ENCODE measurements at places on chromosomes 5 and 9.

DNA sequence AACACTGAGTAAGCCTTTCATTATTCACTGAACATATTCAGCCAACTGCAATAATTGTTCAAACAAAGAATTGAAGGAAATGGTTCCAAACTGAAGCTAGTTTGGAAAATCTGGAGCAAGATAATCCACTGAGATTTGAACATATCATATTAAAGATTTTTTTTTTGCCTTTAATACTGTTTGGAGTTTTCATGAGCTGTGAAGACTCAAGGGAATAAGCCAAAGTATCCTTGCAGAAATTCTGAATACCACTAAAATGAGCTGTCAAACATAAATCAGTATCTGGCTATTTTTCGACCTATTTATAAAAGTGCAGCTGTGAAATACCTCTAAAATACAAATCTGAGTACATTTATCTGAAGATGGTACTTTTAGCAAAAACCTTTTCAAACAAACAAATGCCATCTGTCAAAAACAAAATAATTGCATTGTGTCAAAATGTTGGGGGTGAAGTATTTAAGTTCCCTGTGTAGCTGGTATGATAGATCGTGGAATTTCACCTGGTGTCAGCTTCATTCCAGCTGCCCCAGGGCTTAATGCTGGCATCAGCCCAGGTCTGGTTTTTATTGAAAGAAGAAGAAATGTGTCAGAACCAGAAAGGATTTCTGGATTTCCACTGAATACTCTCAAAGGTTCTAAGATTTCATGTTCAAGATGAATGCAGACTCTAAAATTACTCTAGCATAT, 149.0 kb upstream of the GRAMD2B start:
- DNase-seq: no peak

DNA sequence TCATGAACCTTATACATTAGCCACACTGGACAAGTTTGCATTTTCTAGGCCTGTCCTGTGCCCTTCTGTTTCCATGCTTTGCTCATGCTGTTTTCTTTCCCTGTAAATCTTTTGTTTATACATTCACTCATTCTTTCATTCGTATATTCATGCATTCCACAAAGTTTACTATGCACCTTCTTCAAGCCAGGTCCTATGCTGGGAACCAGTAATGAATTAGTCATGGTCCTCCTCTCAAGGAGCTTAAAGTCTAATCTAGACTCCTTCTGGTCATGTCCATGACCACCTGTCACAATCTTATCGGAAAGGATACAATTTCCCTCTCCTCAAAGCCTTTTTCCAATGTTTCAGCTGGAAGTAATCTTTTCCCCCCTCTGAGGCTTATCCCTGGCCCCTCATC, 9.1 kb upstream of the XPA start:
- no peak for DNase-seq

DNA sequence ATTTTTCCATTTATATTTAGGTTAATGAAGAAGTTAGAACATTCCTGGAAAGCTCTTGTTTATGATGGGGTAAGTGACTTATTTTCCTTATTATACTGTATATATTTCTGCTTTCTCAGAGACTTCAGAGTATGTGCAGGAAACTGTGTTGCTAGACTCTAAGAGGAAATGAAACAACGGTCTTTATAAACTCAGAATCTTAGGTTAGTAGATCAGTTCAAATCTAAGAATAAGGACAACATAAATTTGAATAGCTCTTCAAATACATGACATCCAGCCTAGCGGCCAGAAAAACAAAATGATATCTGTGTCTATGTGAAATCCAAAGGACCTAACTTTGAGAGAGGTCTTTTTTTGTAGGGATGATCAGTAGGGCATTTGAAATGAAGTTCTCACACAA, 94.3 kb downstream of the PRKACG start:
- DNase-seq: no peak

DNA sequence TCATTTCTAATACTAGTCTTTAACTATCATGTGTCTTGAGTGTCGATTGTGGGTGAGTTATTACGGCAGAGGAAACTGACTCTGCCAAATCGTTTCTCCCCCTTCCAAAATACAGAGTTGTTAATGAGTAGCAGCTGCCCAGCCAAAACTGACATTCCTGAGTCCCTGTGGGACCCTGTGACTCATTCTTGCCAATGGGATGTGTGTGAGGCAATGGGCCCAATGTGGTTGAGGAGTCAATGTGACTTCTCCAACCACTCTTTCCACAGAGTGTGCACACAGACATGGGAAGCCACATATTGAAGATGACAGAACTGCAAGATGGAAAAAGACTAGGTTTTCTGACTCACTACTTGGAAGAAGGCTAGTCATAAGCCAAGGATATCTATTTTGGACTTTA, 434.7 kb downstream of the DTWD2 start:
- no peak for DNase-seq

- DNase-seq: no peak
Measured at GRCh38 chr5:24635209-24635608, 9.6 kb downstream of the CDH10 start.

DNA sequence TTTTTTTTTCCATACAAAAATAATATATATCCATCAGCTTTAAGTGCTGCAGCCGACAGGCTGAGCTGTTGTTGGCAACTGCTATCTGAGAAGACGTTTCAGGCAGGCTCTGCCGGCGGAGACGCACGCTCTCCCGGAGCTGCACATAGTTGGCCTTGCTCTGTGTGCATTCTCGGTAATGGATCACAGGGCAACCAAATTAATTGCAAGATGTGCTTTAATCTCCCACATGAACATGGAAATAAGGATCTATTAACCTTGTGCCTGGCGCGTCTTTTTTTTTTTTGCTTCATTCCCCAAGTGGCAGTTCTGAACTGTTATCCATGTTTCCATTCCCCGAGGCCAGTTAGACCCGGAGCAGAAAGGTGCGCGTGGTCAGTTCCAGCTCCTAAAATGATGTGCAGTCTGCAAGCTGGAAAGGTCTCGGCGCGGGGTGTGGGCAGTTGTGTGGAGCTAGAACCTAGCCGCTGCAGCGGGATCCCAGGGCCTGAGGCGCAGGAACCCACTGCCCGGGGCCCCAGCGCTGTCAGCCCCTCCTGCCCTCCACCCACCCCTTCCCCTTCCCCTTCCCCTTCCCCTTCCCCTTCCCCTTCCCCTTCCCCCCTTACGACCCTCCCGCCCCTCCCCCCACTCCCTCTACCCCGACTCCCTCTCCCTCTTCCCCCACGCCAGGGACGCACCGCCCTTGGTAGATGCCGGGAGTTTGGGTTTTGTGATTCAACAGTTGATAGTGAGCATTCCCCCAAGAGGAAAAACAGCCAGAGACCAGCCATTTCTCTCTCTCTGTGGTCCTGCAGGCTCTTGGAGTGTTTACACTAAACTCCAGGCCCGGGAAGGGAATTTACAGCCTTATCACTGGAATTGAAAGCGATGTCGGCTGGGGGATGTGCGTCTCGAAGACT, 137.8 kb downstream of the CEP120 start:
- no peak for DNase-seq
